SIG-M5 (cell line): ENCODE measurements at places on chromosomes 2 and 18.
A peak's percentile ranks its signal among the peaks of the same experiment; 100 is the strongest.

DNA sequence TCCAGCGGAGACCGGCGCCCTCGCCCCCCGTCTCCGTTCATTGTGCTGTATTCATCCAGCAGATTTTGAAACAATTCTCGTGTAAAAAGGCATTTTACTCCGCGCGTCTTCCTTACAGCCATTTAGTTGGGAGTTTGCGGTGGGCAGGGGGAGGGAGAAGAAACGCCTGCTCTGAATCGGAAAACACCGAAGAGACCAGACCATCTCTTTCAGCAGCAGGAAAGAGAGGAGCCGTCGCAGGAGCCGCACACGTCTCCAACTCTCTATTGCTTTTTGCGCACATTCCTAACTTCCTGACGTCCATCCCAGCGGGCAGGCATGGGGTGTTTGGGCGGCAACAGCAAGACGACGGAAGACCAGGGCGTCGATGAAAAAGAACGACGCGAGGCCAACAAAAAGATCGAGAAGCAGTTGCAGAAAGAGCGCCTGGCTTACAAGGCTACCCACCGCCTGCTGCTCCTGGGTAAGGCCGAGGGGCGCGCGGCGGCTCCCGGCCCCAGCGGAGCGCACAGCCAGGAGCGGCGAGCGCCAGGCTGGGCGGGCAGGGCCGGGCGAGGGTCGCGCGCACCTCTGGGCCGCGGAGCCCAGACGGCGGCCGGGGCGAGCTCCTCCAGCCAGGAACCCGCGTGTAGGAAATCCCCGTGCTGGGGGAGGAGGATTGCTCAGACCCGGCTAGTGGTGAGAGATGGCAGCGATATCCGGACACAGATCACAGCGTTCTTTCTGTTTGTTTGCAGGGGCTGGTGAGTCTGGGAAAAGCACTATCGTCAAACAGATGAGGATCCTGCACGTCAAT lies 63.2 kb downstream of the GNAL start:
- DNase-seq = no peak

DNA sequence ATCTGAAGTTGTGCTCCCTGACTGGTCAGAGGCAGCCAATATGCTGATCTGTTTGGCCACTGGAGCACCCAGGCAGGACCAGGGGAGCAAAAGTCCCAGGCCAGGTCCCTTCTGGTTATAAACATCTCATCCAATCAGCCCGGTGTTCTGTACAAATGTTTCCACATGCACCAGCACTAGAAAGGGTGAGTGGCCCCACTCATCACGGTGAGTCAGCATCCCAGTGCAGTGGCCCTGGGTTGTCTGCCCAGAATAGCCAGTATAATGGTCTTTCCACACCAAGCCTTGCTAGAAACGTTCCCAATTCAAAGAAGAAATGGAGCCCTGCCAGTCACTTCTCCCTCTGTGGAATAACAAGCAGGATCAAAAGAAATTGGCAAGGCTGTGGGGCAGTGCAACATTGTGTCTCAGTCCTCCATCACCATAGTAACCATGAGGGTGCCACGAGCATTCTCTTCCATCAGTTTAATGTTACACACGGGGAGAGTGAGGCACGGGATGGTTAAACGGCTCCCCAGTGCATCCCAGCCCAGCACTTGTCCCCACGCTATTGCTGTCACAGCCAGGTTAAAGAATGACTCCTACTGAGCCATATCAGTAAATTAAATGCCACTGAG lies 174.9 kb downstream of the SEPTIN10 start:
- no peak for DNase-seq

DNA sequence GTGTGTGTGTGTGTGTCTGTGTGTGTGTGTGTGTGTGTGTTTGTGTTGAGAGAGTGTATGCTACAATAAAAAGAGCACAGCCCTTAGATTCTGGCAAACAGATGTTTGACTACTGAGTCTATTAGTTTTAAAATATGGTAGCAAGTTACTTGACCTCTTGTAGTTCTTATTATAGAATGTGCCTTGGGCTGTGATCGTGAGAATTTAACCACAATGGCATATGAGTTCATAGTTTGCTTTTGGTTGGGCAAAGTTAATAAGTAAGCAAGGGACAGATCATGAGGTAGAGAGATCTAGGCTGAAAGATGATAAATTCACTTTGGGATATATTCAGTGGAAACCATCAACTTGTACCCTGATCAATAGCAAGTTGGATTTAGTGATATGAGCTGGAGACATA lies 334.3 kb upstream of the VWC2L start:
- DNase-seq = no peak

GRCh38 chr2:54271189-54271588 lies 15.2 kb upstream of the TSPYL6 start:
- DNase-seq = no peak

DNA sequence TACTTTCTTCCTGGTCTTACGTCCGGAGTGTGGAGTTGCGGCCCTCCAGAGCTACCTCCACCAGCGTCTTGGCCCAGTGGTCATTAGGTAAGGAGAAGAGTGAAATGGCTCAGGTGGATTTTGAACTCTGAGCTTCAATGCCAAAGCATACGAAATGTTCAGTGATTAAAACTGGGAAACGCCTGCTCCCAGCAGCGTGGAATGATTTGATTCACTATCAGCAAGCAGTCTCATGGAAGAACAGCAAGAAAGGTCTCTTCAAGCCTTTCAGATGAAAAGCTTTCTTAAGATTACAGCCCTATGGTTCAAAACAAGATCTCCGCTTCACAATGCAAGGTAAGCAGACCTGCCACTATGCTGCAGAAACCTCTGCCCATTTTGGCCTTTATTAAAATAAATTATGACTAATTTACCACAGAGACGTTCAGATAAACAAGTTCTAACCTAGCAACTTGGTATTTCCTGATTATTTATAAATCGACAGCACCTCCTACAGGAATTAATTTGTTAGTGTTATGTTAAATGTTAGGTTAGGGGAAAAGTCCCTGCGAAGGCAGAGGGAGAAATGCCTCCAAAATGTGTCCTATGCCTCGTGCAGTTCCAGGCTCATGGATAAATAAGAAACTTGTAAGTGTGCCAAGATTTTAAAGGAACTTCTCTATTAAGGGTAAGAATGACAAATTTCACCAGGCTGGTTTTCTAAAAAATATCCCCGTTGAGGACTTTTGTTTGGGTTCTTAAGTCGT lies 10.1 kb downstream of the SP9 start:
- DNase-seq = peak; percentile 15

DNA sequence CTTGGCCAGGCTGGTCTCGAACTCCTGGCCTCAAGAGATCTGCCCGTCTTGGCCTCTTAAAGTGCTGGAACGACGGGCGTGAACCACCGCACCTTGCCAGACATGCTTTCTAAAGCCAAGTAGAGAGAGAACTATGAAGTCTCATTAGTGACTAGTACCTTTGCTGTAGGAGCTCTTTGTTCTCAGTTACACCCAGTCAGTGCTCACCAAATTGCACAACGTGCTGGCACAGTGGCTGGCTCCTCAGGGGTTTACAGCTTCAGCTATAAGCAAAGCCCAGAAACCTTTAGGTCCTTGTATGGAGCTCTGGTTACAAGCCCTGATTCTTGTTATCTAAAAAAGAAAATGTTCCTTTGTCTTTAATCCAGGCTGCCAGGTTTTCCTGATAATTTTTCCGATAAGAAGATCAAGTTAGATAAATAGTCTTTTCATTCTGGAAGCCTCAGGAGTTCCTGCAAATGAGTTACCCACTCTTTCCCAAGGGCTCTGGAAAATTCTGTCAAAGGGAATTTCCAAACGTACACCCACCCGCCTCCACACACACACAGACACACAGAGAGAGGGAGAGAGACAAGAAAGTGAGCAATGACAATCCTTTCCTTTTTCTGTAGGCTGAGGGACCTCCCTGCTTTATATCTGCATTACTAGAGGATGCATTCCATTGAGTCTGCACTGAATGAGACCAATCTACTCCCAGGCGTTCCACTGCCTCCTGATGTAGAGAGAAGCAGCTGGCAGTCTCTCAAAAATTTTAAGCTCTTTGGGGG lies 100.2 kb upstream of the CSRNP3 start:
- DNase-seq = no peak

- no peak for DNase-seq
Measured at GRCh38 chr2:220269367-220269766, 641.9 kb downstream of the SLC4A3 start.

- DNase-seq = no peak
Measured at GRCh38 chr2:161237392-161238264, 70.6 kb upstream of the PSMD14 start.

DNA sequence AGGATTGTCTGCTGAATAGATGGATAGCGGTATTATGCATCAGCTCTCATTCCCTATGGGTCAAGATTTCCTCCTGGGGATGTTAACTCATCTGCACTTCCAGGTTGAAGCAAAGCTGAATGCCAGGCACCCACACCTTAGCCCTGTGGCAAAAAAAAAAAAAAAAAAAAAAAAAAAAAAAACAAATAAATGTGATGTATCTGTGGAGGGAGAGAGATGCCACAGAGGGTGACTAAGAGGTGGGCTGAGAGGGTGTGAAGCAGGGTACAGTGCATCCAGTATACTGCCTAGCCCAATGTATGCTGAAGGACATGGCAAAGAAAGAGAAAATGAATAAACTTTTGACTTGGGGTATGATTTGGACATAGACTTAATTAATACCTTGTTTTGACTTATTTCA lies 91.4 kb downstream of the COPS8 start:
- DNase-seq = no peak

DNA sequence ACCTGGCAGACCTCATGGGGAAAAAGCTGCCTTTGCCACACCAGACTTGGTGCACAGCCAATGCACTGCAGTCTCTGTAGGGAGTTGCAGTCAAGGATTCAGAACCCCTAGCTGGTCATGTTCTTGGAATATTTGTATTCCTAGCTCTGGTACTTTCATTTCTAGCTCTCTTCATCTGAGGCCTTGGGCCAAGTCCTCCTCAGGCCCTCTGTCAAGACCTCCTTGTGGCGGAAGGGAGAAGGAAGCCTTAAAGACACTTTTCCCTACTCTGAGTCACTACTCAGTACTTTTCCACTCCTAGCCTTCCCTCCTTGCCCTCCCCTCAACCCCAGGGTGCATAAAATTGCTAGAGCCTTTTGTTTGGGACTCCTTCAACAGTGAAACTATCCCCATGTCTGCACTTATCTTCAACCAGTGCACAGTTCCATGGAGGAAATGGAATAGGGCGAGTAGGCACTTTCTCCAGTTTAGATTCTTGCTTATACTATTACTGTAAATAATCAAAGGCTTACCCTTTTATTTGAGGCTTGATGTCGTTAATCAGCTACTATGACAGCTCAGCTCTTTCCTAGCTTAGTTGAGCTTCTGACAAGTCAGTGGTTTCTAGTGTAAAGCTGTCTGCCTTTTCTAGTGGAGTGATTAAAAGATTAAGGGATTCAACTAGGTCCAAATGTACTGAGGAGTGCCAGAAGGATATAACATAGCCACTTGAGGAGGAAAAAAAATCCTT lies 15.8 kb downstream of the M1AP start:
- DNase-seq = no peak

GRCh38 chr2:106581328-106581727 lies 94.2 kb downstream of the CD8B2 start:
- DNase-seq = no peak

GRCh38 chr2:236730393-236730792 lies 160.8 kb downstream of the ACKR3 start:
- DNase-seq = no peak

DNA sequence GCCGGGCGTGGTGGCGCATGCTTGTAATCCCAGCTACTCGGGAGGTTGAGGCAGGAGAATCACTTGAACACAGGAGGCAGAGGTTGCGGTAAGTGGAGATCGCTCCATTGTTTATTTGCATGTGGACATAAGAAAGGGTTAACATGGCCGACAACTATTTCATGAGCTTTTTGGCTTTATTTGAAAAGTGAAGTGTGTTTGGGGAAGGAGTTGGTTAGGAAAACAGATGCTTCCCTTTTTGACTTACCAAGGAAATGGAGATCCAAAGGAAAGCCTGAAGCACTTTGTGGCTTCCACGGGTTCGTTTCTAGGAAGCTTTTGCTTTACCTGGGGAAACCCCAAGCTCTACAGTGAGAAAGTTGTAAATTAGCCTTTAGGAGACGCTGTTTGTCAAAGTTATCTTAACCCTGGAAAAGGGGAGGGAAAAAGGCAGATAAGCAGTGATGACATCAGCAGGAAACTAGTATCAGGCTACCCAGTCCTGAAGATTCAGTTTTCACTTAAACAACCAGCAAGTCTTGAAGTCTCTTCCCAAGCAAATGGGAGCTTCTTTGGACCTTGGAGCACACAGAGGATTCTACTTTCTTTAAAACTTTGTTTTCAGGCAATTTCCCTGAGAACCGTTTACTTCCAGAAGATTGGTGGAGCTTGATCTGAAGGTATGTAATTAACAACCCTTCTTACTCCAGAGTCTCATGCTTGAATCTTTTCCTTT lies at the start of gene CASP10:
Gene CASP10 (plus strand): TSS at position 492 of the 715 bp plus-strand sequence. CDS start 2,637 bp downstream, outside the sequence.
- peak; percentile 68 for DNase-seq

GRCh38 chr18:13022644-13023043 lies 31.5 kb downstream of the CEP192 start:
- no peak for DNase-seq

DNA sequence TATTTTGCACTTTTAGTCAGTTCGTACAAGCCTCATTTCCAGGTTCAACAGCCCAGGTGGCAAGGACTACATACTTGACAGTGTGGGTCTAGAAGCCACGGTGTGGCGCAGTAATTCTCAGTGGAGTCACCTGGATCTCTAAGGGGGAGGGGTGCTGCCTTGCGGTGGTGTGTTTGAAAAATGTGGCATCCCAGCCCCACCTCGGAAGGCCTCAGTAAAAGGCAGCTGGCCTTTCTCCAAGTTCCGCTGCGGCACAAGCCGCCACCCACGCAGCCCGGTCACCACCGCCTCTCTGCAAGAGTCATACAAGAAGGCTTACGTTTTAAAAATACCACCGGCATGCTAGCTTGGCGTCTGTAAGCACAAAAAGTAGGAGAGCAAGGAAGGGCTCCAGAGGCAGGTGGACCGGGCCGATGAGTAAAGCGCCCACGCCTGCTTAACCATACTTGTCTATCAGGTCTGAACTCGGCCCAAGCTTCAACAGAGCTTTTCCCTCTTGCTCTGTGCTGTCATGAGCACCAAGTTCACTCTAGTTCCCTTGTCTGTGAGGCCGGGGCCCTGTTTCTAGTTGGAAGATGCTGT lies 49.5 kb downstream of the SPRED2 start:
- no peak for DNase-seq

DNA sequence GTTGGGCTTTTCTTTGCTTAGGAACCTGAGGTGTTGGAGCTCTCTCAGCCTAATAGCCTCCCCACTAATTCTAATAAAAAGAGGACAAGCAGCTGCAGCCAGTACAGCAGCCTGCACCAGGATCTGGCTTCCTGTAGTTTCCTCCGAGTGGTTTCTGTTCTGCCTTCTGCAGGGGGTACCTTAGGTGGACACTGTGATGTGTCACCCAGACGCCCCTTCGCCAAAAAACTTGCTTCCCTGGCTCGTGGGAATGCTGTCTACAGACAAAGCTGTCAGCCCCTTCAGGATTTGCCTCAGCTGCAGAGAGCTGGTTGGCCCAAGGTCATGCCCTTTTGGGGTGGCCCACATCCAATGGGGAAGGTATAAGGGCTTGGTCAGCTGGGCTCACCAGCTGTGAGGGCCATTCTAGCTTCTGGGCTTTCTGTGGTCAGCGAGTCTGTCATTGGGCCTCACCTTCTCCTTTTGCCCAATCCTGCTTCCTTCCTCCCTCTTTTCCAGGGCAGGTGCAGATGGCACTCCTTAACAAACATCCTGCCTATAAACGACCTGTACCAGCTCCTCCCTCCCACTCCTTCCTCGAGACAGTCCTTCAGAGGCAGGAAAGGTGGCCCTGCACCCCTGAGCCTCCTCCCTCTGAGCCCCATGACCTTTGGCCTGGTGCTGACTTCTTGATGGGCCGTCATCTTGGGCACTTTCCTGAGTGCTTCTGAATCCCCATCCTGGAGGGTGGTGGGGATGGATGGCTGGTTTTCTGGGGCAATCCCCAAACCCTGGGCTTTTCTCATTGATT lies 44.0 kb upstream of the ROCK2 start:
- DNase-seq = no peak
